ENCODE measurements at places on chromosomes 11 and 22.
A peak's percentile ranks its signal among the peaks of the same experiment; 100 is the strongest.

DNA sequence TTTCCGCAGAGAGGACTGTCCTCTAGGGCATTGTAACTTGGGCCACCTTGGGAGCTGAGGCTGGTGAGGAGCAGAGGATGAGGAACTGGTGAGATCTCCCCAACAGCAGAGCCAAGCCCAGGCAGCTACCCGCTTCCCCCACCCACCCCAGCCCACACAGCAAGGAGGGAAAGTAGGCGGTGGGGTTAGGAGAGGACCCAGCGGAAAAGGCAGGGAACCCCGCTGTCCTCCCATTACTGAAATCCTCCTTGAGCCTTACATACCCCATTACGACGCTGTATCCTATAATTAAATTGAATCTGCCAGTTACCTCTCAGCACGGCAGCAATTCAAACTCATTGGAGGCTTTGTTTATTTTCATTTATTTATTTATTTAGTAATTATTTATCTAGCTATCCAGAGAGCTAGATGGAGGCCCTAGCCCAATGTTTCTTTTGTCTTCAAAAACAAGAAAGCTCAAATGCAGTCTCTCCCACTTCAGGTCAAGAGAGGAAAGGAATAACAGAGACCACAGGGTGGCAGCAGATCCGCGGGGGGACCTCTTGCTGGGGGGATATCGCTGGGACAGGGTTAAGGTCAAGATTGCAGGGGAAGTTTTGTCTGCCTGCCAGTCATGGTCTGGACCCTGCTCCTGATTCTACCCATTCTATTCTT lies 218.0 kb downstream of the ST3GAL4 start:
- DNase-seq: no peak

- DNase-seq: no peak
These were observed 24.0 kb upstream of the ROBO3 start for GRCh38 chr11:124841201-124841600.

DNA sequence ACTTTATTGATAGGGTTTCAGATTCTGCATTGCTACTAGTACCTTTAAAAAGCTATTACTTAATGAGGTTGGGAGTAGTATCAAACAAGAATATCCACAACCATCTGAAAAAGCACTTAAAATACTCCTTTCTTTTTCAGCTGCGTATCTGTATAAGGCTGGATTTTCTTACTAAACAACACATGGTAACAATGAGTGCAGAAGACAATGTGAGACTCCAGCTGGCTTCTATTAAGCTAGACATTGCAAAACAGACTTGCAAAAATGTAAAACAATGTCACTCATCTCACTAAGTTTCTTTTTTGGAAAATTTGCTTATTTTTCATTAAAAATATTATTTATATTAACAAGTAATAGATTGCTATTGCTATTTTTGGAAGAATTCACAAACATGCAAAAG lies 132.6 kb downstream of the WNT11 start:
- no peak for DNase-seq

DNA sequence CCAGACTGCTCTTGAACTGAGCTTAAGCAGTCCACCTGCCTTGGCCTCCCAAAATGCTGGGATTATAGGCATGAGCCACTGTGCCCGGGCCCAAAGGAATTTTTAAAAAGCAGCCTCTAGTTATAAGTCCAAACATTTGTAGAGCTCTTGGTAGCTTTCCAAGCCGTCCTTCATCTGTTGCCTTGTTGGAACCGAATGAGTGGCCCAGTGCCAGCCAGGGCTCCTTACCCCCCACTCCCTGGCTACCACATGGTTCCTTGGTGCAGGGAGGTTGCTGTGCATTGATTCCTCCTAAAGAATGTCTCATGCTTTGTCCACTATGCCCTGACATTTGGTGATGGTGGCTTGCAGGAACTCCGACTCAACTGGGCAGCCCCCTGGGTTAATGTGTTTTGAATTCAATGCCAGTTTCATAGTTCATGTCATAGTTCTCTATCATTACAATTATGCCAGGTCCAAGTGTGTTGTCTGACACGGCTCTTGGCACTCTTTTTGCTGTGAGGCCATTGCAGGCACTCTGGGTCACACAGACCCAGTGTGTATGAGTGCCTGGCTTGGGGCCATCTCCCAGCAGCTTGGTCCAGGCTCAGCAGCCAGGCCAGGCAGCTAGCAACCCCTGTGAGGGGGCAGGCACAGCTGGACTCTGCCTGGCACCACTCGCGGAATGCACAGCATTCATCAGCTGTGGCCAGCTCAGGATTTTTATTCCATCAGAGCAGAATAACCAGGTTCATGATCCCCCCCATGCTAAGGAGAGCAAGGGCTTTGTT lies 13.3 kb upstream of the MICALL1 start:
- no peak for DNase-seq

DNA sequence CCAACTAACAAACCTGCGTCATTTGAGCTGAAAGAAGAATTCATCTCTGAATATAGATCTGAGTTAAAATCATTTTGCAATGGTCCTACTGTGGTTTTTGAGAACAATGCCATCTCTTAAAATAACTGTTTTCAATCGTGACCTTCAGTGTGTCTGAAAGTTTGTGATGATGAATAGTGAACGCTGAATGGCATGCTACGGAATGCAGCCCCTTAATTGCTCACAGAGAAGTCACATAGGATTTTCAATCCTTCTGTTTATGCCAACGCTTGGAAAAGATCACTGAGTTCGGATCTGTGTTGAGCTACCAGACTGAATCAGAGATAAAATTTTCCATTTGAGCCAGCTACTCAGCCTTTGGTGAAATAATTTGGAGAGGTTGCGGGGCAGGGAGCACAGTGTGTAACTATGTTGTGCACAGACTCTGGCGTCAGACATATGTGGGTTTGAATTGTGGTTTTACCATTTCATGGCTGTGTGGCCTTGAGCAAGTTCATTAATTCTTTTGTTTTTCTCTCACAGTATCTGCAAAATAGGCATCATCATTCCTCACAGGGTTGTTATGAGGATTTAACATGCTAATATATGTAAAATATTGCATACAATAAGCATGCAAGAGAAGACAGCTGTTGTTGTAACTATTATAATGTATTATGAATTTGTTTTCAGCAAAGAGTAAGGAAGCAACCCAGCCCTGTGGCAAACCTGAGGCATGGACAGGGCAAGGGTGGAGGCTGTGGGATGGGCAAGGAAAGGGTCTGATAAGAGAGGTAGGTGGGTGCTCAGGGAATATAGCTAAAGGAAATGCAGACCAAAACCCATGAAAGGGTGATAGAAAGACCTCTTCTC lies 679.9 kb downstream of the KCNA4 start:
- no peak for DNase-seq

GRCh38 chr11:132088551-132088950 lies 718.1 kb downstream of the NTM start:
- peak; percentile 22 for DNase-seq

DNA sequence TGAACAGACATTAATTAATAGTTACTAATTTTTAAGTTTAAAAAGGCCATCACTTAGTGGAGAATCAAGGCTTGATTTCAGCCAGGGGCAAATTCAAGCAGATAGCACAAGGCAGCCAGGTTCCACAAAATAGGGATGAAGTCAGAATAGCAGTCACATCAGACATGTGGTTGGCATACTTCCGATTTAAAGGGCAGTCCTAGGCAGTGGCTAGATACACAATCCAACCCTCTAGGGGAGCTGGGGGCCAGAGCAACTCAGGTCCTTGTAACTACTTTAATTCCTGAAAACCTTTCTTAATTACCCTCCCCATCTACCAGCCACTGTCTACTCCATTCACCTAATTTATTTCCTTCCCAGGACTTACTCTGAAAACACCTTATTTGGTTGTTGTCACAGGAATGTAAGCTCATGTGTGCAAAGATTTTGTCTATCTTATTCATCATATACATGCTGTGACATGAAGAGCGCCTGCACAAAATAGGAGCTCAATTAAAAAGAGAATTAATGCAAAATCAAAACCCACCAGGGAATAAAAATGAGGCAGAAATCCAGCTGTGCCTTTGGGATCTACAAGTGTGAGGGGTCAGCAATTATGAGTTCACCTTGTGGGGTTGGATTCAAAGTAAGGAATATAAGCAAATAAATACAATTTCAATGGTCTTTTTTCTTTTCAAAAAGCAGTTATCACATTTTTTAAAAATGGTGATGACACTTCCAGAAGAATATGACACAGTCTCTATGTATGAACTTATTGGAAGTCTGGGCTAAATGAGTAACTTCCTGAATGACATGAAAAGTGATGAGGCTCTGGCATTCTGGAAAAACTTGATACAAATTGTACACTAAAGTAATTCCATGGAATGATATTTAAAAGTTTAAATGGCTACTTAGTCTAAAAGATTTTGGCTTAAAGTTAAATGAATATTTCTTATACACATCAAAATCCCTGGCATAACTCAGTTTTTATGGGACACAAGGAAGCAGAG lies 53.8 kb downstream of the COPB1 start:
- no peak for DNase-seq

- no peak for DNase-seq
These were observed 2.9 kb downstream of the DGCR6L start for GRCh38 chr22:20316844-20317401.

DNA sequence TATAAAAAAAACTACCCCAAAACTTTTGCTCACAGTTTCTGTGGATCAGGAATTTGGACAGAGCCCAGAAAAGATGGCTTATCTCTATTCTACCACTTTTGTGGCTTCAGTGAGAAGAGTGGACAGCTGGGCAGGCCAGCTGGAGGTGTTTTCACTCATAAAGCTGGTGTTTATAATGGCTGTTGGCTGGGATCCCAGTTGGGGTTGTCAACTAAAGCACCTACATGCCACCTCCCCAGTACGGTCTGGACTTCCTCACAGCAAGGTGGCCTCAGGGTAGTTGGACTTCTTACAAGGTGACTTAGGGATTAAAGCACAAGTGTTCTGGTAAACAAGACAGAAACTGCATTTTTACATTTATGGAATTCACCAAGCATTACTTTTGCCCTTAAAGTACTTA lies 171.0 kb downstream of the NELL1 start:
- DNase-seq: peak; percentile 72

- DNase-seq: no peak
These were observed 25.4 kb downstream of the MICAL3 start for GRCh38 chr22:17998913-17999312.

DNA sequence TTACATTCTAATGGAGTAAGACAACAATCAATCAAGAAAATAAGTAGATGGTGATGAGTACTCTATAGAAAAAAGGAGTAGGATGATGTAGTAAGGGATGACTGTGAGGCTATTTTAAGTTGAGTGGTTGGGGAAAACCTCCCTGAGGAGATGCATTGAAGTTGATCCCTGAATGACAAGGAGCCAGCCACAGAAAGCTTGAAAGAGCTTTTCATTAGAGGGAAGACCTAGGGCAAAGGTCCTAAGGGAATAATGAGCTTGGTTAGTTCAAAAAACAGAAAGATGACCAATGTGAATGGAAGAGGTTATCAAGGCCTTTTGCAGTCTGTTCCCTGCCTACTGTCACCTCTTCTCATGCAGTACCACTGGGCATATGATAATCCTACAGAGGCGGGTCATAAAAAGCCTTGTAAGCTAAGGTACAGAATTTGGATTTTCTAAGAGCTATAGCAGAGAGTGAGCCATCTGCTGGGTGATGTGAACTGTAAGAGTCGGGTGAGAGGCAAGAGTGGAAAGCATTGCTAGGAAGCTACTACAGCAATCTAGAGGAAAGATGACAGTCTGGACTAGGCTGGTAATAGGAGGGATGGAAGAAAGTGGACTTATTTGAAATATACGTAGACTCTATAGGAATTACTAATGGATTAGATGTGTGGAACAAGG lies 3.1 kb downstream of the PPP2R1B start:
- no peak for DNase-seq

- no peak for DNase-seq
These were observed 696 bp upstream of the MICAL2 start for GRCh38 chr11:12109591-12110196.

DNA sequence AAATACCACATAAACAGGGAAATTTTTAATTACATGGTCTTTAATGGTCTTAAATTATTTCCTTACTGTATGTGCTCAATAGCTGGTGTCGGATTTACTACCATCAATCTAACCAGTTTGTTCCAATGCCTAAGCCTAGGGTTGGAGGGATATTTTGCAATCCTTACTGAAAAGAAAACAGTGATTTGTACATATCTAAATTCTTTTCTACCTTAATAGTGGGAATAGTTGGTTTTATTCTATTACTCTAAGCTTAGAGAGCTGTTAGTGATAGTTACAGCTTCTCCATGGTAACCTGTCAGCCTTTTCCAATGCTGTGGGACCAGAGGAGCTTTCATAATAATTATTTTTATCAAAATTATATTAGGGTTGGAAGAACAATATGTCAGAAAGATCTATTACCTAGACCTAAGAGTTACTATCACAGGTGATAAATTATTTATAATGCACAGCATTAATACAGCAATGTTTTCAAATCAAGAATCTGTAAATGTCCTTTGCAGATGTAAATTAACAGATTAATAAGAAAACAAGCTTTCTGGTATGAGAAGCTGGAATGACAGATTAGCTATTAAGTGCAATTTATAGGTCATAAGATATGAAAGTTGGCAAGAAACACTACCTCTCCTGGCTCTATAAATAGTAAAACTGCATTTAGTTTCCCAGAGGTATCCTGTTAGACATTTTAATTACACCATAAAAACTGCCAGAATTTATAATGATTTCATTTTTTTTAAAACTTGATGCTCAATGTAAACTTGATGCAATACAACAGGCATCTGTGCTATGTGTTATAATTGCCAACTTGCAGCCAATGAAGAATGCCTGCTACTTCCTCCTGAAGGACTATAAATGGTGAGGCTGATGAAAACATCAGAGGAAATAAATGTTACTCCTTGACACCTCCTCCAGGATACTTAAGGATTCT lies 262.0 kb upstream of the PITPNB start:
- DNase-seq: no peak

- peak; percentile 5 for DNase-seq
These were observed 66.7 kb downstream of the SYN3 start for GRCh38 chr22:32991353-32992101.

GRCh38 chr11:99535406-99535805 lies 514.7 kb downstream of the CNTN5 start:
- DNase-seq: no peak

DNA sequence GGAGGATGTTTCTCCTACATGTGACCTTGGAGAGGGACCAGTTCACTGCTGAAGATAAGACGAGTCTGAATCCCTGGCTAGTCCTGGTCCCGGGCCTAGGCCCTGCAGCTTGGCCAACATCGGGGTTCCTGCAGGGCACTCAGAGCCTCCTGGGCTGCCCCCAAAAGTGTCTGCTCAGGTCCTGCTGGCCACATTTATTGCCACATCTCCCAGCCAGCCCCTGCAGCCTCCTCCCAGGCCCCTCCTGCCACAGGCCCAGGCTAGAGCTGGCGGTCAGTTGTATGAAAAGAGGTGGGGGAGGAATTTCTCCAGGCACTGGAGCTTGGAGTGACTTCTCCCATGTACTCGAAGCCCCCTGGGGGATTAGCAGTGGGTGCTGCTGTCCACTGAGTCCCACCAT lies 56.5 kb upstream of the PPARA start:
- no peak for DNase-seq

- DNase-seq: no peak
These were observed 1320.4 kb downstream of the LRRC4C start for GRCh38 chr11:40139066-40139465.

DNA sequence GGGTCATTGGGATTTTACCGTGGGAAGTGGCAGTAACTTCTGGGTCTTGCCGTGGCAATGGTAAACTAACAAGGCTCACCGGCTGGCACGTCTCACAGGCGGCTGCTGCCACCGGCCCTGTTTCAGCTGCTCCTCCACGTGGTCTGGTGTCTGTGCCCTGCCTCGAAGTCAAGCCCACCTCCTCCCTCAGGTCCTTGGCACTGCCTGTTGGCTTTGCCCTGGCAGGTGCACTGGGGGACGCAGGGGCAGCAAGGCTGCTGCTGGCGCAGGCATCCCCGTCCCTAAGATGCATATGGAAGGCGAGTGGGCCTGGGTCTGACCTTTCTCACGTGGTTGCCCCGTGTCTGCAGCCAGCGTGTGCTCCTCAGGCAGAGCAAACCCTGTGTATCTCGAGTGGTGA lies 783.6 kb downstream of the BRD1 start:
- no peak for DNase-seq

- no peak for DNase-seq
These were observed 17.8 kb downstream of the ADA2 start for GRCh38 chr22:17201285-17201945.

Data from DMS153 (cell line).